ENCODE measurements at places on chromosomes 6 and 20.

DNA sequence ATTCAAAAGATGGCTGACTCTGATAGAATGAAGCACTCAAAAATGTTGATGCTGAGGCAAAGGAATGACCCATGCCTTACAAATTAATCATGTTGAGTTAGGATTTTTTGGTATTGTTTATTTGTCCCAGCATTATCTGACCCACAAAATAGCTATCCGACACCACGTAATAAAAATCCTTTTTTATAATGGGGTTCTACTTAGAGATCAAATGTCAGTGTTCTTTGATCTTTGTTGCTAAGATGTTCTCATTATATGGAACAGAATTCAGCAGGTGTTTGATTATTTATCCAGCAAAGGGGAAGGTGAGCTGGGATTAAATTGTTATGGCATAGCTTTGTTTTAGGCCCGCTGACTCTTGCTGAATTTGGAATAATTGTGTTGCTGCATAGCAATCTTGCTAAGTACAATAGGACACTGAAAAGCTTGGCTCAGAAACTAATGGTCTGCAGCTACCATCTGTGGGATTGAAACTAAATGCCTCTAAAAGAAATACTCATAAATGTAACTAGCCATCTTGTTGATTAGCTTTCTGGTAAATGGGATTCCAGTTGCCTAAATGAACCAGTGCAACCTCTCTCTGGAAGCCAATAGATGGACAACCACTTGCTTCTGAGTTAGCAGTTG is 180.2 kb upstream of the HDAC2 start:
- no peak for DNase-seq

DNA sequence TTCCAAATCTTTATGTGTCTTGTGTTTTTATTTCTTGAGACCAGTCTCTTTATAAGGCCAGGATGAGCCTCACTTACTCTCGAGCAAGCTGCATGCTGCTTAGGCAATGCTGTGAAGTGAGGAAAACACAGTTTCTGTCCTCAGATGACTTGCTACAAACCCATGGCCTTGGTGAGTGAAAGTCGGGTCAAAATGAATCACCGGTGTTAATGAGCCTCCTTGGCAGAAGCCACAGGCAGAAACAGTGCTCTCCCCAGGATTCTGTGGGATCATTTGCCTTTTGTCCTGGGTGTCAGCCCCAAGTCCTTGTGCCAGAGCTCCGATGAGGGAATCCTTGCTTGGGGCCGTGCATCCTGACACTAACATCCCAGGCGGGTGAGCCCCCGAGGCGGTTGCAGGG is 482.5 kb downstream of the QKI start:
- DNase-seq: no peak

- DNase-seq: no peak
These were observed 57.4 kb upstream of the CCDC167 start for GRCh38 chr6:37556881-37557644.

DNA sequence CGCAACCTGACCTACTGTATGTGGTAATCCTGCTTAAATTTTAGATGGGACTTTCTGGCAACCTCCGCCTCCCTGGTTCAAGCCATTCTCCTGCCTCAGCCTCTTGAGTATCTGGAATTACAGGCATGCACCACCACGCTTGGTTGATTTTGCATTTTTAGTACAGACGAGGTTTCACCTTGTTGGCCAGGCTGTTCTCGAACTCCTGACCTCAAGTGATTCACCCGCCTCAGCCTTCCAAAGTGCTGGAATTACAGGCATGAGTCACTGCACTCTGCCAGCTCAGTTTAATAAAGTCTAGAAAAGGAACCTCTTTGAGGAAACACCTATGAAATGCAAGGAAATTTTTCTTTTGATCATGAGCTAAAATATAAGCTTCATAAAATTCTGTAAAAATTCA is 9.0 kb upstream of the PLCB4 start:
- no peak for DNase-seq
